ENCODE measurements at places on chromosomes 1 and 21. TPM values are rescaled to one million over a fixed set of nuclear protein-coding genes. Genes with fewer than 3 reads are reported as not detected.

Gene CITED4
- total RNA-seq = 0.72 TPM

Gene MOB3C
- 7.0 TPM for total RNA-seq

Gene DEPDC1
- total RNA-seq = 82.5 TPM

Gene GPR161
- total RNA-seq = 5.4 TPM

Gene TNNT2
- total RNA-seq = not detected

Gene CA6
- total RNA-seq = not detected

Gene GBP2
- 37.1 TPM for total RNA-seq

Gene FCMR
- 1.7 TPM for total RNA-seq

Gene FAM72A
- total RNA-seq = 7.5 TPM

Gene C1orf87
- not detected for total RNA-seq

Gene MYBPH
- total RNA-seq = 1.4 TPM

Gene ADGRL4
- 50.3 TPM for total RNA-seq

Gene PRELP
- total RNA-seq = not detected

Gene MRPL55
- 83.0 TPM for total RNA-seq

Gene KRTAP21-2
- not detected for total RNA-seq

Gene ARTN
- 10.7 TPM for total RNA-seq

Gene TLR5
- total RNA-seq = 0.20 TPM

Gene TRMT1L
- total RNA-seq = 20.4 TPM

Gene HRNR
- total RNA-seq = under 0.01 TPM

Gene SLAMF6
- not detected for total RNA-seq

Gene F13B
- total RNA-seq = not detected

Gene CRYAA
- not detected for total RNA-seq

Gene IBA57
- 1.1 TPM for total RNA-seq

Gene SPOCD1
- 12.4 TPM for total RNA-seq

Gene ASTN1
- not detected for total RNA-seq

Gene FABP3
- 6.6 TPM for total RNA-seq

Gene TARDBP
- total RNA-seq = 69.6 TPM

Gene NKAIN1
- 2.2 TPM for total RNA-seq

Gene CDKN2C
- 108 TPM for total RNA-seq

Gene SLFNL1
- total RNA-seq = not detected

Gene OR6K3
- not detected for total RNA-seq

Gene CGN
- under 0.01 TPM for total RNA-seq

Gene FNDC10
- 3.4 TPM for total RNA-seq

Gene SLC16A1
- total RNA-seq = 99.0 TPM

Gene FOXD2
- total RNA-seq = 0.48 TPM

Gene CXADR
- total RNA-seq = 16.4 TPM

Gene LEMD1
- total RNA-seq = not detected

Gene CFHR1
- not detected for total RNA-seq

Gene ITLN1
- total RNA-seq = not detected

Gene PDZK1
- total RNA-seq = 5.3 TPM

Gene C1orf141
- not detected for total RNA-seq
